Osteoblast (primary cell): ENCODE measurements at places on chromosomes 2 and 18.
A peak's percentile ranks its signal among the peaks of the same experiment; 100 is the strongest.

DNA sequence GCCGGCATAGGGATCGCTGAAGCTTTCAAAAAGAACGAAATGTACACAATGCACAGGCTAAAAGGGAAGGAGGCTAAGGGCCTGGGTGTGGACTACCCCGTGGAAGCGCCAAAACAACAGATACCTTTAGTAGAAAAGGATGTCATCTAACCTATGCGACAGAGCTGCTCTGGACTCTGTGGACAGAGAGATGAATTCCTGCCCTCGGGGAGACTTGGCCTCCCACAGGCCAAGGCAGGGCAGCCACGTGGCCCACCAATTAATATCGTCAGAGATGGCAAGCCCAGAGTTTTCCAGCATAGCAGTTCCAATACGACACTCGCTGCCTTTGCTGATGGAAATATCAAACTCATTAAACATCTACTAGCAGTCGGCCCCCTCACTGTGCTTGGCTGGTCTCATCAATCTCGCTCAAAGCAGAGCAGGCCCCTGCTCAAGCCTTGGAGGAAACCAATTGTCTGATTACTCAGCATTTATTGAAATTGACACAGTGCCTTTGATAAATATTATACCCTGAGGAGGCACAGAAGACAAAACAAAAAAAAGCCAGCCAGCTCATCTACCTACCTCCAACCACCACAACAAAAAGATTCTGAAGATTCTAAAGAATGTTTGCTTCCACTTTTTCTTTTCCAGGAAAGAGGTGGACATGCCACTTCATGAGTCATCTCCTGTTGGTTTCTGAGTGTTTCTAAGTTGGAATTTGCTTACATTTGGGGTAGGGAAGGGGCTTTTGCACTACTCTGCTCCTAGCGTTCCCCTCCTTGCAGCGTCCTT lies 79.0 kb upstream of the ACAA2 start:
- DNase-seq, result no peak

DNA sequence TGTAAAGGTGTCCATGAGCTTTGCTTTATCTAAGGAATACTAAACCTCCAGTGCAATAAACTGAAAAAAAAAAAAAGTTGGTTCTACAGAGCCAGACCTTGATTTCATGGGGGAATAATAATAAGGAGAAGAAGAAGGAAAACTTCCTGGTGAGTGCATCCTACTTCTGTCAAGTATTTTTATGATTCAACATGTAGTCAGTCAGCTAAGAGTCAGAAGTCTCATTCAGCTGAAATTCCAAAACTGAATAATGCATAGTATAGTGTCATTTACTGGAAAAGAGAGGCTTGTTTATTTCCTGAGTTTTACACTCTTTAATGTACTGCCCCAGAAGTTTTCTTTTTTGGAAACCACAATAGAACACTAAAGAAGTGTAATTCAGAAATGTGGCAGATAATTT lies 77.8 kb upstream of the TACR1 start:
- no peak for DNase-seq

DNA sequence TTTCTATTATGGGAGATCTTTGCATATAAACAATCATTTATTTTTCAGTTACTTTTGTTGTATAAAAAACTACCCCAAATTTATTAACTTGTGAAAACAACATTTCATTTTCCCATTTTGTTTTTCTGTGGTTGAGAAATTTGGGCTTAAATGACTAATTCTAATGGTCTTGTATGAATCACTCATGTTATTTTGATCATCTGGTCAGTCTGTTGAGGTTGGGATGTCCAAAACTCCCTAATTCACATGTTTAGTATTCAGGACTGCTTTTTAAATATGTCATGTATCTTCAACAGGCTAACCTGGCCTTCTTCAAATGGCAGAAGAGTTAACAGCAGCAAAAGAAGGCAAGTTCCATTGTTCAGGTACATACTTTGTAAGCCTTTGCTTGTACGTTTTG lies 788.1 kb downstream of the TRIB2 start:
- no peak for DNase-seq

DNA sequence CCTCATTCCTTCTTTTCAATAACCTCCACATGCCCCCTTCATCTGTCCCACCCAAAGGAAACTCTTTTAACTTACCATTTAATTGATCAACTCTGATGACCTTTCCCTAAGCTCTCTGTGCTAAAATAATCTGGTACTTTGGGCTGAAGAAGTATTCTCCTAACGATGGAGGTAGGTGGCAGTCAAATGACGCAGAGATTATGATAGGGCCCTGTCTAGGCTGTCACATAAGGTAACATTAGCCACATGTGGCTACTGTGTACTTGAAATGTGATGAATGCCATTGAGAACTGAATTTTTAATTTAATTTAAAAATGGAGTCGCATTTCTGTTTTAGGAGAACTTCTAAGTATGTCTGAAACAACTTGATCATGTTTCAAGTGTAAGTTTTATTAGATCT lies 140.5 kb upstream of the TNP1 start:
- DNase-seq, result no peak

DNA sequence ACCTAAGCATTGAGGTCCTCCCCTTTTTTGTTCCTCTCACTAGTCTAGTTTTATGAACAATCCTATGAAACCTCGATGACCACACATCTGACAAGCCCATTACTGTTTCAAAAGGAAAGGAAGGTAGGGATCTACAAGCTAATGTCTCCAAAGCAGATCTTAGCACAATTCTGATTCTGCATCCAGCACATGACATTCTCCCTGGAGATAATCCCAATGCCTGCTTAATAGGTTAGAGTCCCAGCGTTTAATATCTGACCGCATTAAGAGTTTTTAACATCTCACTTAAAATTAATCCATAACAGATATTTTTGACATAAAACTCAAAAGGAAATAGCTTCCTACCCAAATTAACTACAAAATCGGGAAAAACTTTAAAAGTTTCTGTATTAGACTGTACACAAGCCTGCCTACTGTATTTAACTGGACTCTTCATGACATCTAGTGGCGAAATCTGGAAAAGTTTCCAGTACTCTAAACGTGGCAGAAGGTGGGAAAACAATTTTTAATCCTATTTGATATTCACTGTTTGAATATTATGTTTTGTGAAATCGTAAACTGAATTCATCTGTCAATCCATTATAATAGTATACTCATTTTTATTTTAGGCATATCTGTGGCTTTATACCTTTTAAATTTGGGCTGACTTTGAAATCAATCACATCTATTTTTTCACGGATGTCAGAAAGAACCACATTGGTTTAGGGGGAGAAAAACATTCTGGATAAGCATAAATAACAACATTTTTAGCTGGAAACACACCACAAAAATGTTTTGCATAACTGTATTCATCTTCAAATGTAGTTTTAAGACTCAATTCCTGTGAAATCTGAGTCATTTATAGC lies 62.4 kb downstream of the TXNL1 start:
- DNase-seq, result peak; percentile 74
